Activated CD8-positive, alpha-beta memory T cell treated with anti-CD3 and anti-CD28 coated beads for 36 hours (primary cell): ENCODE measurements at places on chromosomes 11 and 22. TPM values are rescaled to one million over a fixed set of nuclear protein-coding genes. Genes with fewer than 3 reads are reported as not detected.

Gene JRKL
- 11.2 TPM for total RNA-seq

Gene LRRC4C
- not detected for total RNA-seq

Gene THRSP
- total RNA-seq, result not detected

Gene PARVA
- total RNA-seq, result not detected

Gene SCGB1C1
- total RNA-seq, result not detected

Gene KDM4D
- total RNA-seq, result 0.95 TPM

Gene SLC17A6
- total RNA-seq, result not detected

Gene TMEM45B
- total RNA-seq, result 0.59 TPM

Gene SMIM35
- total RNA-seq, result 0.13 TPM

Gene OR2AT4
- total RNA-seq, result not detected

Gene OR52B4
- total RNA-seq, result not detected

Gene MS4A12
- total RNA-seq, result not detected

Gene APOA5
- not detected for total RNA-seq

Gene CECR2
- not detected for total RNA-seq

Gene OR5B21
- total RNA-seq, result 0.30 TPM

Gene PPP1R14B
- 376 TPM for total RNA-seq

Gene TUBA8
- total RNA-seq, result 1.2 TPM

Gene RTN4R
- total RNA-seq, result 2.4 TPM
